Breast epithelium (tissue), 4 donors: ENCODE measurements at places on chromosomes 1 and 21.

- no peak for DNase-seq
Observed at GRCh38 chr1:44090429-44091252, 28.0 kb upstream of the KLF17 start.

DNA sequence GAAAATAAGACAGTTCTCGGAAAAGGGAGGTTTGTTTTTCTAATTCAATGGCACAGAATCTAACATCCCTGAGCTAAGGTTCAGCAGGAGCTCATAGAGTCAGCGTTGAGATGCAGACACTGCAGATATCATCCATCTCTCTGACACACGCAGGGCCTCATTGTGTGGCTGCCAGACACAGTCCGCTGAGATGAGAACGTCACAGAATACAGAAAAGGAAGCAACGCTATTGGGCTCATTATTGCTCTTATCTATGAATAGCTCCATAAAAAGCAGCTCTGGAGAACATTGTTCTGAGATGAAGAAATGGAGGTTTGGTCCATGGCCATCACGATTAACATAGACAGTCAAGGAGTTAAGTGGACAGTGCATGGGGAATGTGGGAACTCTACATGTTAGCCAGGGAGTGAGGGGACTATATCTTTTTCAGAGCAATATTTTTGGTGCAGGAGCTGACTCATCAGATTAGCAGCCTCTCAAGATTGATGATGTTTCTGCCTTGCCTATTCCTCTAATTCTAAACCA lies 771.6 kb upstream of the CXADR start:
- no peak for DNase-seq

GRCh38 chr1:23591460-23592208 lies 32.3 kb upstream of the ID3 start:
- no peak for DNase-seq

DNA sequence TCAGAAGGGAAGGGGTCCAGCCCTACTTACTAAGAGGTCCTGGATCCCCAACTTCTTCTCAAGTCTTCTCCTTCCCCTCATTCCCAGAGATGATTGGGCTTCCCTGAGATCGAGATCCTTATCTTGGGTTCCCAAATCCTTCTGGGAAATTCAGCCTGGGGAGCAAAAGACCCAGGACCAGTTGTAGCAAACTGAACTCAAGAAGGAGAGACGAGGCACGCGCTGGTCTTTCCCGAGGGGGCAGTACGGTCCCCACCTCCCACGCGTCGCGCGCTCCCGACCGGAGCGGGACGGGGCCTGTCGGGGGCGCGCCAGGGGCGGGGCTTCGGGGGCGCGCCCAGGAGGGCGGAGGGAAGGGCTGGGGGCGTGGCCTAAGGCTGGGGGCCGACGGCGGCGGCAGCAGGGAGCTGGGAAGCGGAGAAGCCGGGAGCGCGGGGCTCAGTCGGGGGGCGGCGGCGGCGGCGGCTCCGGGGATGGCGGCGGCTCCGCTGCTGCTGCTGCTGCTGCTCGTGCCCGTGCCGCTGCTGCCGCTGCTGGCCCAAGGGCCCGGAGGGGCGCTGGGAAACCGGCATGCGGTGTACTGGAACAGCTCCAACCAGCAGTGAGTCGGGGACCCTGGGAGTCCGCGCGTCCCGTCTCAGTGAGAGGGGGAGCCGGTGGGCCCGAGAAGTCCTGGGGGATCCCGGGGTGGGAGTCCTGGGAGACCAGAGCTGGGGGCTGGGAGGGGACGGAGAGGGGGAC lies at the start of gene EFNA3:
Gene EFNA3, plus strand, starts transcription at position 369 of the 741 bp plus-strand sequence. Its CDS starts 105 bp downstream, at position 474.
- DNase-seq: peak; percentile 66

DNA sequence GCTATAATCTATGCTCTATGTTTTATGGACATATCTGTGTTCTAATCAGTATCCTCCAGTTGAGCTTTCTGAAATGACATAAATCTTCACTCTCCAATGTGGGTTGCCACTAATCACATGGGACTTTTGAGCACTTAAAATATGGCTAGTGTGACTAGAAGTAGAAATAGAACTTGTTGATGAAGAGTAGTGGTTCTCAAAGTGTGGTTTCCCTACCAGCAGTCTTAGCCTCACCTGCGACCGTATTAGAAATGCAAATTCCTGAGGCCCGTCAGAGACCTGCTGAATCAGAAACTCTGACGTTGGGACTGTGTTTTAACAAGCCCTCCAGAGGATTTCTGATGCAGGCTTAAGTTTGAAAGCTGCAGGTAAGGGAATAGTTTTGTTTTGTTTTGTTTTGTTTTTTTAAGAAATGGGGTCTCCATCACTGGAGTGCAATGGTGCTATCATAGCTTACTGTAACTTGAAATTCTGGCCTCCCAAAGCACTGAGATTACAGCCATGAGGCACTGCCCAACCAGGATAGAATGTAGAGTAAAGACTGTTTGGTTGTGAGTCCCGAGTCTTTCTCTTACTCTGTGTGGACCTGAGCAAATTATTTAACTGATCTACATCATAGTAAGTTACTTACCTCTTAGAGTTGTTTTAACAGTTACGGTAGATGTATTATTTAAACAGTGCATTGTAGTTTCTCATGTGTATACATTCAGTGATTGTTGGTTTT lies 21.7 kb downstream of the GLRX2 start:
- DNase-seq: no peak

DNA sequence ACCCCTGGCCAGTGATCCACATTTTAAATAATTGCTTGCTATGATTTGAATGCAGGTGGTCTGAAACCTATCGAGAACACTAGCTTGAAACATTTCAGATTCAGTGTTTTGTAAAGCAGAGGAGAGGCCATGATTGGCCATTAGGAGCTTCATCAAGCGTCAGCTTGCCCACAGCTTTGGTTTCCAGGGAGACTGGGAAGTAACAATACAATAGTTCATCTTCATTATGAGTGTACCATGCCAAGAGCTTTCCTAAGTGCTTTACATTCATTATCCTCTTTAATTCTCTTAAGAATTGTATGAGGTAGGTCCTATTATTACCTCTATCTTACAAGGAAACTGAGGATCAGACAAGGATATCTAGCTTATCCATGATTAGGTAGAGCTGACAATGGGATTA lies 27.7 kb upstream of the ATP5PO start:
- no peak for DNase-seq

- no peak for DNase-seq
Observed at GRCh38 chr1:51871351-51871975, 7.1 kb downstream of the NRDC start.

GRCh38 chr1:236391008-236391407 lies 3.1 kb upstream of the EDARADD start:
- no peak for DNase-seq

GRCh38 chr1:53128401-53128800 lies 14.0 kb downstream of the SLC1A7 start:
- no peak for DNase-seq

DNA sequence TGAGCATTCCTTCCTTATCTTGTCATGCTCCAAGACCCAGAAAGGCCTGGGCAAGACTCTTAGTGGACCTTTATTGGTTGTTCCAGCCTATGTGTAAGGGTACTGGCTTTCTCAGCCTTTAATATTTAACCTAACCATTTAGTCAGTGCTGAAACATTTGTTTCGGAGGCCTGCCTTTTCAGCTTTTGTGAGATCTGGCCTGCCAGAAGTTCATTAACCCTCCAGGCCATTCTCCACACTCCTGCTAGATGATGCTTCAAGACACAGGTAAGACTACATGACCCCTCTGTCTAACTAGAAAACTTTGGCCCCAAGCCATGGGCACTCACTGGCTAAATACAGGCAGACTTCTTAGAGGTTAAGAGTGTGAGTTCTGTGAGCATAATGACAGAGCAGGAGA lies 138.4 kb upstream of the ZP4 start:
- no peak for DNase-seq

- DNase-seq: no peak
Observed at GRCh38 chr1:164723296-164723798, 164.4 kb downstream of the PBX1 start.

DNA sequence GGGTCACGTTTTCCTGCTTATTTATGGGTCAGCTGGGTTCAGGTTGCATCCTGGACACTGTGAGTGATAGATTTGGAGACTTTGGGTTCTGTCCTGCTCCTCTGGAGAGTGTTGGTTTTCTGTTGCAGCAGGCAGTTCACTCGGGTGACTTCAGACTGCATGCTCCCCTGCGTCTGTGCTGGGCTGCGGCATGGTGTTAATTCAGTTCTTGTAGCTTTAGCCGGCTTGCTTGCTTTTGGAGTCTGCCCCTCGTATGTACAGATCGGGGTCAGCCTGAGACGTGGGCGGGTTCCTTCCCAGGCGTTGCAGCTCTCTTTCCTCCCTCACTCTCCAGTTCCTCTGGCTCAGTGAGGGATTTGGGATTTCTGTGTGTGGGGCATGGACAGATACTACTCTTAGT lies 38.0 kb downstream of the PCNT start:
- no peak for DNase-seq

DNA sequence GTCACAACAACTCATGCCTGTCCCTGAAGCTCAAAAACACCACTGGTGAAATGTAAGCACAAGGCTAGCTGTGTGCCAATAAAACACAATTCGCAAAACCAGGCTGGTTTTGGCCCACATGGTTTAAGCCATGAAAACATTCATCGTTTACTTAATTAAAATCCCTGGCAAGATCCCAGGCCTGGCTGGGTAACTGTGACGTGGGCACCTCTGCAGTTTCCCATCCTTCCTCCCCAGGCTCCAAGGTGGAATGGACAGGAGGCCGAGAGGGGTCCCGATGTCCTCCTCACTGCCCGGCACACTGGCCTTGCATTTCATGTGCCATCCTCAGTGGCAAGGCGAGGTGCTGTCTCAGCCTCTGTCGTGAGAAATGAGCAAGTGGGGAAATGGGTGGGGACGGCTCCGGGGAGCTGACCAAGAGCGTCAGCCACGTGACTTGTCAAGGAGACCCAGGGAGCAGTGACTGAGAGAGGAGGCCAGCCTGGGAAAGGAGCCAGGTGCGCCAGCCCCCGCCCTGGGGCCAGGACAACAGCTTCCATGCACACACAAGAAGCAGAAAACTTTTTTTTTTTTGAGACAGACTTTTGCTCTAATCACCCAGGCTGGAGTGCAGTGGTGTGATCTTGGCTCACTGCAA lies 153.1 kb upstream of the RAB4A start:
- DNase-seq: peak; percentile 62

- no peak for DNase-seq
Observed at GRCh38 chr1:10631811-10632593, 157.3 kb downstream of the PEX14 start.

DNA sequence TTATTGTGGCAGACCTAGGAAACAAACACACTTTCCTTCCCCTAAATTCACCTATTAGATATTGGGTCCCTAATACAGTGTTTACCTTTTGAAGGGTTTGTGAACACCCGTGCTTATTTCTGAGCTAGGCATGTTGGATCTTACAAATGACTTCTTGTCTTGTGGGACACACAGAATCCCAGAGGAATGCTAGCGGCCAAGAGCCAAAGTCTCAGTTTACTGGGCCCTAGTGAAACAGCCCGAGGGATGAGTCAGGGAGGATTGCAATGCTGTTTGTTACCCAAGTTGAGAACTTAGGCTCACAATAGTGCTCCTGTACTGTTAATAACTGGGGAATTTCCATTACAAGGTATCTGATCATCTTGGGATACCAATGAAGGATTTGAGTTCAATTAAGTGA lies 100.1 kb upstream of the AKT3 start:
- no peak for DNase-seq

DNA sequence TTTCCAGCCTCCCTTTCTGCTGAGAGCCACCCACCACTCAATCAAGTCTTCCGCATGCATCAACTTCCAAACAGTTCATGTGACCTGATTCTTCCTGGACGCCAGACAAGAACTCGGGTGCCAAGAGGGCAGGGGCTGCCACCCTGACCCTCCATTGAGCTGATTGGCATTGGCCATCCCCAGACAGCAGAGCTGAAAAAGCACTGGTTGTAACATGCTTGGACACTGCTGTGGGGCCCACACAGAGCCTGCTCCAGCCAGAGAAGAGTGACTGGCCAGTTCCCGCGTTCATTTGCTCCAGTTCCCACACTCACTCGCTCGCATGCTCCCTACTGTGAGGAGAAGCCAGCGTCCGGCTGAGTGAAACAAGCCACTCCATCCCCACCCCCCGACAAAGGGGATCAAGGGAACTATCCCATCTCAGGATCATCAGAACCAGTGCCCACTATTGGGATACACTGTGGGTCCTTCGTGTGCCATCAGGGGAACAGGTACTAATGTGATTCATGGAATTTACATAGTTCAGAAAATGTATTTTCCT lies 420.3 kb downstream of the NPHP4 start:
- DNase-seq: no peak

- peak; percentile 25 for DNase-seq
Observed at GRCh38 chr1:30386156-30386926, 337.0 kb downstream of the MATN1 start.

GRCh38 chr1:28240024-28240423 lies 4.1 kb downstream of the ATP5IF1 start:
- no peak for DNase-seq

GRCh38 chr1:240843798-240844197 lies 231.8 kb upstream of the GREM2 start:
- no peak for DNase-seq

GRCh38 chr1:248804771-248805681 lies 20.7 kb downstream of the SH3BP5L start:
- DNase-seq: no peak

GRCh38 chr1:108858230-108858950 lies 1.5 kb upstream of the AKNAD1 start:
- DNase-seq: no peak

GRCh38 chr1:8506995-8507615 lies 189.2 kb downstream of the SLC45A1 start:
- no peak for DNase-seq

DNA sequence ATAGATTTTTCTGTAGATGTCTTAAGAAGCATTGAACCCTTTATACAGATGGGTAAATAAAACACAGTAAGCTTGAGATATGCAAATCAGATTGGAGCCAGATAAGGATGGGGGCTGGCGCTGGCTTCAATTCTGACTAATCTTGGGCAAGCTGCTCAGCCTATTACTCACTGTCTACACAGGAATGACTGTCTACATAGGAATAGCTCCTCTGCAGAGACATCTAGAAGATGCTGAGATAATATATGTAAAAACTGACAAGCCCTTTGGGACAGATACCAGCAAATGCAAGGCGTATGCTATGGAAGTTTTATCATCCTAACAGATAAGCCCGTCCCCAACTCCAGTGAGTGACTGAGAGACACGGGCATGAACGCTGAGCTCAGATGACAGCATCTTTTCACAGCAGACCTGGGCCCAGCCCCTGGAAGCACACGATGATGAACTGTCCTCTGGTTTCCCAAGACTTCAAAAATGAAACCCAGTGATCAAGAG lies 1.7 kb downstream of the CLDN14 start:
- no peak for DNase-seq

- no peak for DNase-seq
Observed at GRCh38 chr1:6730473-6730872, 28.9 kb upstream of the DNAJC11 start.

DNA sequence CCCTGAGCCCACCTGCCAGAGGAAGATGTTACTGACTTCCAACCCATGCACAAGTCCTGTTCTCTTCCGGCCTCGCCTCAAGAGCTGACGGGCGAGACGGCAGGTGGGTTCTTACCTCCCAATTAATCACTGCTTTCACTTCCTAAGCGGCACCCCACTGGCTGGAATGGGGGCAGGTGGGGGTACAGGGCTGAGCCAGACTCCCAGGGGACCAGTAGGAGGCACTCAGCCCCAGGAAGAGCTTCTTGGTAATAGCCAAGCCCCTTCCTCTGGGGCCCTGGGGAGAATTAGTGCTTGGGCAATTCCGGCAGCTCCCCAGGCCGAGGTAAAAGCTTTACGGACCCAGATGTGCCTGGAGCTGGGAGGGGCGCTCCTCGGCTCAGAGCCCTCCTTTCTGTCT lies 9.7 kb downstream of the CNTN2 start:
- DNase-seq: no peak
